ENCODE measurements at places on chromosomes 4 and X. TPM values are rescaled to one million over a fixed set of nuclear protein-coding genes. Genes with fewer than 3 reads are reported as not detected.
A peak's percentile ranks its signal among the peaks of the same experiment; 100 is the strongest.

- no peak for DNase-seq
These were observed 28.4 kb downstream of the RP2 start for GRCh38 chrX:46865281-46865680.

Gene DMRTC1B
- total RNA-seq: 2.6 TPM

DNA sequence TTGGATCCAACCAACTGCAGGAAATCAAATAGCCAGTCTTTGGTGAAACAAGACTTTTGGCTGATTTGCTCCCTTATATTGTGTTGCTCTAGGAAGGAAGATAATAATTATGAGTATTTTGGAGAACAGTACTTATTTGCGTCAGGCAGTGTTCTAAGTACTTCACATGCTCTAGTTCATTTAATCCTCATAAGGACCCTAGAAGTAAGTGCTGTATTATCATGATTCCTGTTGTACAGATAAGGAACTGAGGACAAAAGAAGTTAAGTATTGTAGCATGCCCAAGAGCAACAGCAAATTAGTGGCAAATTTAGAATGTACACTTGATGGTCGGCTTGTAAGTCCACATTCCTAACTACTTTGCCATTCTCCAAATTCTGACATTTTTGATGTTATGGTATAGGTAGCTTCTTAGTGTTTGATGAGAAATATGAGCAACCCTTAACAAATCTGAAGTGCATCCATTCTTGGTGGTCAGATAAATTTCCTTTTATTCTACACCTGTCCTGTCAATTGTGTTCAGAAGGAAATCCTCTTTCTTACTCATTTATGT lies 72.0 kb downstream of the SPRY1 start:
- DNase-seq: no peak

Gene XAGE2
- not detected for total RNA-seq

Gene VCX
- not detected for total RNA-seq

DNA sequence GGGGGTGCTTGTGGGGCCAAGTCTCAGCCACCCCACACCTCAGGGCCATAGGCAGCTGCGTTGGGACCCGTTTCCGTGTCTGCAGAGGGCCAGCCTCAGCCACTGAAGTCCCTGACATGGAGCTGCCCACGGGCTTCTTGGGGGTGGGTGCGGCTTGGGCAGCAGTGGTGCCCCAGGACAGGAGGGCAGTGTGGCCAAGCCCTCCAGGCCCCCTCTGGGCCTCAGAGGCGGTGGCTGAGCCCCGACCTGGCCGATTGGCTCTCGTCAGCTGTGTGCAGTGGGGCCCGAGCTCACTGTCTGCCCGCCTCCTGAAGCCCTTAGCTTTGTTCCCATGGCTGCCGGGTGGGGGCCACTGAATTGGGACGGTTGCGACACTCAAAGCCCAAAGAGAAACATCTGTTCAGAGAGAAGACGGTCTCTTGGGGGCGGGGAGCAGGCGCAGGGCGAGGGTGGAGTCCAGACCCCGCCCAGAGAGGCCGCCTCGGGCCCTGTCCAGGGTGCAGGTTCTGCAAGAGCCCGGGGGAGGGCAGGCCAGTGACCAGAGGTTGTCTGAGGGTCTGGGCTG lies 9.1 kb downstream of the FGFR3 start:
- no peak for DNase-seq

- no peak for DNase-seq
These were observed 29.7 kb downstream of the PRRG1 start for GRCh38 chrX:37378830-37379229.

Gene BST1
- total RNA-seq: 1.1 TPM

GRCh38 chr4:188262464-188262863 lies 123.2 kb downstream of the TRIML1 start:
- no peak for DNase-seq

Gene FAT4
- 26.6 TPM for total RNA-seq

GRCh38 chrX:42714981-42715700 lies 62.8 kb downstream of the PPP1R2C start:
- peak; percentile 57 for DNase-seq

DNA sequence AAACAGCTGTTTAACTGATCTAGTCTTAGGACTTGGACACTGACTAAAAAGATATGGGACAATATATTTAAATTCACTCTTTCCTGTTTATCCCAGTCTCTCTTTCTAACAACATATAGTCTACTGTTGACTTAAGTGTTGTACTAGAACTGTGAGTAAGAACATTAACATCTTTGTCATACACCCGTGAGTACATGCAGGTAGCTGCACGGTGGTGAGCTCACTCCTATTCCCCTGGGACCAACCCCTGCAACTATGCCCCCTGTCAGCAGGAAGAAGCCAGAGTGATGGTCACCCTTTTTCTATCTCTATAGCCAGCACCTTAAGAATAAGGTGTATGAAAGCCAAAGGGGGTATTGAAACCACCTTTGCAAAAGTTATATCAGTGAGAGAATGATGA lies 17.6 kb downstream of the TBL1X start:
- no peak for DNase-seq

Gene GSPT2
- total RNA-seq: 22.2 TPM

DNA sequence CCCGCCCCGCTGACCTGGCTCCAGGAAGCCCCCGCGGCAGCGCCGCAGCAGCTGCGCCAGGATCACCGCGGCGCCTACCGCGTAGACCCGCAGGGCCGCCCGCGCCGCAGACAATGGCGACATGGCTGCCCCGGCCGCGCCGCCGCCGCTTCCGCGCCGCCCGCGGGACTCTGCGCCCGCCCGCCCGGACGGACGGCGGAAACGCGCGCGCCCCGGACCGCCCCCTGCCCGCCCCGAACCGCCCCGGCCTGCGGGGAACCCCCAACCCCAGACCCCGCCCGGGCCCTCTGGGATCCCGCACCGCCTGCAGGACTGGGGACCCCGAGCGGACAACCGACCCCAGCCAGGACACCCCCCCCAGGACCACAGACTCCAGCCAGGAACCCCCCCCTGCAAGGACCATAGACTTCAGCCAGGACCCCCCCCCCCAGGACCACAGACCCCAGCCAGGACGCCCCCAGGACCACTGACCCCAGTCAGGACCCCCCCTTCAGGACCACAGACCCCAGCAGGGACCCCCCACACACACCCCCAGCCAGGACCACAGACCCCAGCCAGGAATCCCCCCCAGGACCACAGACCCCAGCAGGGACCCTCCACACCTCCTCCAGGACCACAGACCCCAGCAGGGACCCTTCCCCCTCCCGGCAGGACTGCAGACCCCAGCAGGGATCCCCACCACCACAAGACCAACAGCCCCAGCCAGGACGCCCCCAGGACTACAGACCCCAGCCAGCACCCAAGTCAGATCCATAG lies at the start of the genes DHRSX and ZBED1:
TSS of gene DHRSX (minus strand) at position 174 of the 756 bp plus-strand sequence. CDS start at position 123, 51 bp downstream.
TSS of gene ZBED1 (minus strand) at position 174 of the 756 bp plus-strand sequence. CDS start 10,257 bp downstream, outside the sequence.
- no peak for DNase-seq

DNA sequence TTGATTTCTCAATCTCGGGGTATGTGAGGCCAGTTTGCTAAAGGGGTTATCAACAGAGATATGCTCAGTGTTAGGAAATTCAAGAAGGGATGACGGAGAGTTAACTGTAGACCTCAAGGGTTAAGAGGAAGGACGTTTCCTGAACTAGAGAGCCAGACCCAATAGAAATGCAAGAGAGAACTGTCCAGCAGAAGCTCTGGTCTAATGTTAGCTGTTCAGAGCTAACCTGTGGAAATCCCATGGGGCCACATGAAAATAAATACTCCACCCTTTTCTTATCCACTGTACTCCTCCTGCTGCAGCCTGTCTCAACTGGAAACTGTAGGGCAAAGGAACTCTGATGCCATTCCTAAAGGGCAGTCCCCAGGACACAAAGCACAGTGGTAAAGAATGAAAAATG lies 274.3 kb downstream of the DMD start:
- no peak for DNase-seq

Gene GPR82
- not detected for total RNA-seq

Gene CYLC1
- total RNA-seq: not detected

- DNase-seq: no peak
These were observed 42.2 kb downstream of the SMIM10L2A start for GRCh38 chrX:135463937-135464336.

Gene FGFRL1
- total RNA-seq: 54.9 TPM

Gene OPN1MW3
- total RNA-seq: not detected

Gene FAM120C
- total RNA-seq: 14.0 TPM

Gene CSAG1
- not detected for total RNA-seq

- DNase-seq: no peak
These were observed 15.3 kb downstream of the PDK3 start for GRCh38 chrX:24480400-24480865.

DNA sequence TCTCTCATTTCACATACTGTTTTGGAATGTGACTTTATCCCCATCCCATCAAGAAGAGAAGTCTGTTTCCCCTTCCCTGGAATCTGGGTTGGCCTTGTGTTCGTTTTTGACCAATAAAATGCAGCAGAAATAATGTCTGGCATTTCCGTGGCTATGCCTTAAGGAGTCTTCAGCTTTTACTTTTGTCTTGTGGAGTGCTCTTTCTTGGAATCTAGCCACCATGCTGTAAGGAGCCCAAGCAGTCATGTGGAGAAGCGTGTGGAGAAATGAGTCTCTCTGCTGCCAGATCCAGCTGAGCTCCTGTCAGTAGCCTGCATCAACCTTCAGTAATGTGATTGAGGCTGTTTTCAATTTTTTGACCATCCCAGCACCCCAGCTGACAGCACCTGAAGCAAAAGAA lies 84.4 kb upstream of the ARMCX2 start:
- no peak for DNase-seq

GRCh38 chr4:38669208-38669607 lies 5.2 kb downstream of the KLF3 start:
- no peak for DNase-seq

Gene DIAPH2
- 9.0 TPM for total RNA-seq

GRCh38 chr4:107935246-107935645 lies 3.9 kb downstream of the CYP2U1 start:
- DNase-seq: no peak

DNA sequence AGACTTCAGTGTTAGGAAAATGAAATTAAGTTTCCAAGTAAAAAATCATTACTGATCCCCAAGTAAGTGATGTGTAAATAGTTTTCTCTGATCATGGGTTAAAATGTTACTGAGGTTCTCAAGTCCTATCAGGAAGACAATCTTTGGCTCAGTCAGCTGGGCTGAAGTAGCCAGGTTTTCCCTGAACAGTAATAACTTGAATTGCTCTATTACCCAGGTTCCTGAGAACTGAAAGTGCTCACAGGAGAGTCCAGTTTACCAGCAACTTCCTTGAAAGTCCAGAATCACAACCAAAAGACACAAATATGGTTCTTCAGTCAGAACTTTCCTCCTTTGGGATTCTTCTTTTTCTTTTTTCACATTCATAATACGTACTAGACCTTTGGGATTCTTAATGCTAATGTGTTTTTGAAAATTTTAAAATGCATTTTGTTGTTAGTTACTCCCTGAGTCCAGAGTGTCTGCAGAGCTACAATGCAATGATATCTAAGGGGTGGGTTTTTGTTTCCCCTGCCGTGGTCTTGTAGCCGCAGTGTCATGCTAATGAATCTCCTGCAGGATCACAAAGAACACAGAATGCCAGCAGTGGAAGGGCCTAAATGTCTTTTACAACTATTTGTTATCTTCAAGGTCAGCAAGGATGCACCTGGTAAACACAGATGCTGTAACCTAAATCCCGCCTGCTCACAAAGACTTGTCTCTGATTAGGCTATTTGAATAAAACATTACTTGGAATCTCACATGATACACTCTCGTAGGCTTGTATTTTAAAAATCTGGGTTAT lies 439.8 kb upstream of the NR3C2 start:
- no peak for DNase-seq

DNA sequence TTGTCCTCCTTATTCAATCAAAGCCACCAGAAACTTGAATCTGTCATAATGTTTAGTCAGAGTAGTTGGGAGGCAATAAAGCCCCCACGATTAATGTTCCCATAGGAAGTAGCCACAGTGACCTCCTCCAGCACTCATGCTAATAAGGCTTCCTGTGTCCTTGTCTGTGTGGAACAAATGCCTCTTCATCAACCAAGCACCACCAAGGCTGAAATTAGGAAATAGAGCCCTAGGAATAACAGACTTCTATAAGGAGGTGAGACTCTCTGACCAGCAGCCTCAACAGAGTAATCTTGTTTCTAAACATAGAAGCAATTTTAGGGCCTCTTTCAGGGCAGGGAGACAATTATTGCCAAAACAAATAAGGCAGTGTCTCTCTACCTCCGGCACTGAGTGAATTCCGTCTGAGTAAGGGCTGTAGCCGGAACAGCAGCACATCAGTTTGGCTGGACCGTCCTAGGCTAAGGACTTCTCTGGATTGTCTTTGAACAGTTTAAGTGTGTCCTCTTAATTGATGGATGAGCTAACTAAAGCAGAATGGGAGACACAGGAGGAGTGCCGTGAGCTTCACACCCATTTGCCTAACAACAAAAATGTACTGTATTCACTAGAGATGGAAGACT lies 329.2 kb upstream of the HAND2 start:
- DNase-seq: no peak

Gene RHOXF2B
- not detected for total RNA-seq

DNA sequence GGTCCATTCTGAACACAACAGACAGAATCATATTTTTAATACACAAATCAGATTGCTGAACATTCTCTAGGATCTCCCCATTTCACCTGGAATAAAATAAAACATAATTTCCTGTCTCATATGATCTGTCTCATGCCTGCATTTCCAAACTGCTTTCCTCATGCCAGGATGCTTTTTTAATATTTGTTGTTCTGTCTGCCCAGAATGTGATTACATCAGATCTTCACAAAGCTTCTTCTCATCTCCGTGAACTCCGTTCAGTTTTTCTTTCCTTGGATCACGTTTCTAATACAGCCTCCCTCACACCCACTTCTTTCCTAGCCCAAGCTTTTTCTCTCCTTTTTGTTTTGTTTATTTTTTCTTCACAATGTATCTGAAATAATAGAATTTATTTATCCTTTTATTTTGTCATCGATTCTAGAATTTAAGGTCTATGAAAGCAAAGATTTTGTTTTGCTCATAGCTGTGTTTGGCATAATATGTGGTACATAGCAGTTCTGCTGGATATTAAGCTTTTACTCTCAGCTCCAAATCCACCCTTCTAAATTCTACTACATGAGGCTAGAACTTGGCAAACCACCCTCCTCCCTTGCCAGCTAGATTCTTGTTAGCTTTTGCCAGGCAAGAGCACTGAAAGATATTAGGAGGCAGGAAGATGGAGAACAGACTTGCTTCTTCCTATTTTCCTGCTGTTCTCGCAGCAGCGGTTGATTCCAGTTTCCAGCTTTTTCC lies 165.5 kb upstream of the SLIT2 start:
- DNase-seq: no peak

- DNase-seq: no peak
These were observed 10.0 kb downstream of the CSTF2 start for GRCh38 chrX:100830143-100830542.

GRCh38 chrX:6777238-6778002 lies 242.5 kb upstream of the VCX3A start:
- no peak for DNase-seq

DNA sequence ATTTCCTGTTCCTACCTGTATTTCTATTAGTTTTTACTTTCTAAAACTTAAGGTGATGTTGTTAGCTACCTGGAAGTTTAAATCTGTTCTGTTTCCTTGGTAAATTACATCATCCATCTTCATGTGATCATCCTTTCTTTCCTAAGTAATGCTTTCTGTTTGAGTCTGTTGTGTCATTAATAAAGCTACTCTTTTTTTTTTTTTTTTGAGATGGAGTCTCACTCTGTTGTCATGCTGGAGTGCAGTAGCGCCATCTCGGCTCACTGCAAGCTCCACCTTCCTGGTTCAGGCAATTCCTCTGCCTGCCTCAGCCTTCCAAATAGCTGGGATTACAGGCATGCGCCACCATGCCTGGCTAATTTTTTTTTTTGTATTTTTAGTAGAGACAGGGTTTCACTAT lies 73.3 kb downstream of the FIP1L1 start:
- no peak for DNase-seq

GRCh38 chr4:153335665-153336064 lies 8.8 kb upstream of the MND1 start:
- DNase-seq: no peak
